ENCODE measurements at places on chromosomes 5 and 9.
A peak's percentile ranks its signal among the peaks of the same experiment; 100 is the strongest.

DNA sequence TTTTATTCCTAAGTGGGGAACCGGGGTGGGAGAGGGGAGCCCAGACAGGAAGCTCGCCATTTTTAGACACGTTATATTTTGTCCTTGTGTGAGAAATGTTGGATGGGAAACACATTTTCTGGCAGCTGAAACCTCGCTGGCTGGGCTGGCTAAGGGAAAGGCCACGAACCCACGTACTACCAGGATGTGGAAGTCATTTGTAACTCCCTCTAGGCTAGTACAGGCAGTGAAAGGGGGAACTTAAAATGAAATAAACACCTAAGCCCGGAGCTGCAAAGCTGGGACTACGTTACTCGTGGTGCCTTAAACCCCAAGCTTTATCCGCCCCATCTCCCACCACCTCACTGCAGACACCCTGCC is 42.5 kb downstream of the TMEM174 start:
- DNase-seq, result no peak

GRCh38 chr5:158320178-158320674 is 461.3 kb upstream of the CLINT1 start:
- DNase-seq, result no peak

DNA sequence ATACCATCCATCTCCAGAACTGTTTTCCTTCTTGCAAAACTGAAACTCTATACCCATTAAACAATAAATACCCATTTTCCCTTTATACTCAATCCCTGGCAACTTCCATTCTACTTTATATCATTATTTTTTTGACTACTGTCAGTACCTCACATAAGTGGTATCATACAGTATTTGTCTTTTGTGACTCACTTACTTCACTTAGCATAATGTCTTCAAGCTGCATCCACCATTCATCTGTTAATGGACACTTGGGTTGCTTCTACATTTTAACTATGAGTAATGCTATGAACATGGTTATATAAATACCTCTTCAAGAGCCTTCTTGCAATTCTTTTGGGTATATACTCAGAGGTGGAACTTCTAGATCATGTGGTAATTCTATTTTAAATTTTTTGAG is 11.6 kb upstream of the TYRP1 start:
- peak; percentile 40 for DNase-seq

GRCh38 chr5:138717399-138717798 is 35.8 kb upstream of the CTNNA1 start:
- DNase-seq, result no peak

DNA sequence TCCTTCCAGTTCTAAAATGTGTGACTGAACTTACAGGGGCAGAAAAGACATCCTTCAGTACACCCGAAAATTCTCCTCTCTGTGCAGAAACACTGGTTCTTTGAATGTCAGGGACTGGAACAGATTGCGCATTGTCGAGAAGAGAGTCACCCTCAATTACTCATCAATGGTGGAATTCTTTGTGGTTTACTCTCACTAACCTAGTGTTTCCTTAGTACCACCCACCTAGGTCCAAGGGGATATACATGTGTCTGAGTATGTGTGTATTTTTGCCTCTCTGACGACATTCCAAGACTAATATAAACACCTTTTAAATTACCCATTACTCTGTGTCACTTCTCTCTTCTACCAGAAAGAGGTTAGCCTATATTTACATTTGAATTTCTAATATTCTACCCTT is 660.8 kb downstream of the TLE1 start:
- peak; percentile 91 for DNase-seq

DNA sequence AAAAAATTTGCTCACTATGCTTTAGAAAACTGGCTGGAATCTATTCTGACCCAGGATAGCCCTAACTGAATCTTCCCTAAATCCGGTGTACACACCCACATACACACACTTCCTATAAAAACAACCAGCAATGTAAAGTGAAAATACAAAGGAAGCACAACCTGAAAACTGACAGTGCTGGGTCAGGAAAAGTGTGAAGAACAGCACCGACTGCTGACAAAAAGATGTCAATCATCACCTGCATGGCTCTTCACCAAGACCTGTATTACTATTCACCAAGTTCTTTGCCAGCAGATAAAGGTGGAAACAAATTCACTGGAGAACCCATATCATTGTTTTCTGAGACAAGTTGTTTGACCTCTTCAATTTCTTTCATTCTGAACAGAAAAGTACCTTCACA is 293.8 kb upstream of the GRAMD2B start:
- DNase-seq, result no peak

- no peak for DNase-seq
Observed at GRCh38 chr5:65553941-65554340, 9.0 kb downstream of the CENPK start.

DNA sequence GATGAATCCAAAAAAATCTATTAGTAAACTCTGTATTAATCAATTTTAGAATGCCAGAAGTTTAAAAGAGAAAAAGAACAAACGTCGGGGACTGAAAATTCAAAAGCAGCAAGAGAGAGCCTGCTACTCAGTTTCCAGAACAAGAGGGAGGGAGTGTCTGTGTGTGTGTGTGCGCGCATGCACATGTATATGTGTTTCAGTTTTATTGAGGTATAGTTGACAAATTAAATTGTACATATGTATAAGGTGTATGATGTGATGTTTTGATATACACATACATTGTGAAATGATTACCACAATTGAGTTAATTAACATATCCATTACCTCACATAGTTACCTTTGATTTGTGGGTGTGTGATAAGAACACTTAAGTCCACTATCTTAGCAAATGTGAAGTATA is 27.6 kb upstream of the GRAMD2B start:
- no peak for DNase-seq

DNA sequence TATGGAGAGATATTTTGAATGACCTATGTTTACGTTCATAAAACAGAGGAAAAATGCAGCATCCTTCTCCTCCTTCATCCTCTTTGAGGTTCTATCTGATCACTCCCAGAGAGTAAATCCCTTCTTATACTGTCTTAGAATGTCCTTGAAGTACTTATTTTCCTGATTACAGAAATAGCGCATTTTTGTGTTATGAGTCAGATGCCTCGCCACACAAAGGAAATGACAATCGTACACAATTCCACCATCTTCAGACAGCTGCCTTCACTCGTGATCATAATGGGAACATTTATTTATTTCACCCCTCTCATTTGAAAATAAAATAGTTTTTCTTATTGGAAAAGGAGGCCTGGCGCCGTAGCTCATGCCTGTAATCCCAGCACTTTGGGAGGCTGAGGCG is 2.4 kb upstream of the GLT6D1 start:
- no peak for DNase-seq

DNA sequence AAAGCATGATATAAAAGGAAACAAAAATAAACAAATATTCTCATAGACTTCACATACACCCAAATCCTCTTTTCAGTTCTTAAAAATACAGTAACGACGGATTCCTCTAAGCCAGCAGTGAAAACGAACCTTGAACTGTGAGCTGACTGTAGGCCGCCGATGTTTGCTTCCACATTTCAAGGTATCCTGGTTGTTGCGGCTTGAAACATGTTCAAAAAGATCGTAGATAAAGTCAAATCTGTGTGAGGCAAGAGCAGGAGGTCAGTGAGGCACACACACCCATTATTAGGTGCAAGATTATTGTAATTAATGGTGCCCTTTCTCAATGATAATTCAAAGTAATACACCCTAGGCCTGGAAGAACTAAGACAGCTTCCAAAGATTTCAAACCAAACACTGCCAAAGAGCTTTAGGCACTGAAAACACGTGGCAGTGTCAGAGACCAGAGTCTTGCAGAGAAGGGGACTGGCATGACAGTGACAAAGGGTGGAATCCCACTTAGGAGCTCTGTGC is 141.2 kb upstream of the RETREG1 start:
- no peak for DNase-seq

- DNase-seq, result no peak
Observed at GRCh38 chr9:129398961-129399633, 221.0 kb upstream of the IER5L start.

DNA sequence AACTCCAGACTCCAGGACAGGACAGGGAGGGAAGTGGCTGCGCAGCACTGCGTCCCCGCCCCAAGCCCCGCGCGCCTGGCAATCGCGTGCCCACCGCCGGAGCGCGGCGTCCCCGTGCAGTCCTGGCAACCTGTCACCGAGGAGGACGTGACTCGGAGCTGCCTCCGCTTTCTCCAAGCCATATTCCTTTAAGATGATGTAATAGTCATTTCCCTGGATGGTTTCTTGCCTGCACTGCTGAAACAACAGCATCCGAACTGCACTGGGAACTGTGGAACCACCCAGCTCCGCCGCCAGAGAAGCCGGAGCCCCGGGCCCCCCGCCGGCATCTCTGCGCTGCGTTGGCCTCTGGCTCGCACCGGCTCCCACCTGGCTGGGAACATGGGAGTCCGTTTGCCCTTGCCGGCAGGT is 34.5 kb downstream of the KCTD16 start:
- DNase-seq, result peak; percentile 72

DNA sequence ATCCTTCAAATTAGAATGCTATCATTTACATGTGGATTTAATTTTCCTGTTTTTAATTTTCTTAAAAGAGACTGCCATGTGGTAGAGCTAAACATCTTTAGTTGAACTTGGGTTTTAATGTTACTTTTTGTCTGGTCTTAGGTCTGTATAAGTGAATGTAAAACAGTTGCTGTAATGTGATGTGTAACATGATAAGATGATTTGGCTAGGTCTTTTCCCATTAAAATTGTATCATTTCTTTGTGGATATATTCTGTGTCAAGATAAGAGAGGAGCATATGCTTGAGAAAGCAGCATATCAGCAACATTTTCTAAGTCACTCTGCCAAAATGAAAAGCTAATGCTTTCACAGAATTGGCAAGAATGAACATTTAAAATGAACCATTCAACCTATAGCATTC is 18.5 kb downstream of the TMEM167A start:
- DNase-seq, result no peak

- DNase-seq, result no peak
Observed at GRCh38 chr5:151077419-151077818, 3.4 kb downstream of the TNIP1 start.

- no peak for DNase-seq
Observed at GRCh38 chr5:137624786-137625349, 111.0 kb downstream of the KLHL3 start.

DNA sequence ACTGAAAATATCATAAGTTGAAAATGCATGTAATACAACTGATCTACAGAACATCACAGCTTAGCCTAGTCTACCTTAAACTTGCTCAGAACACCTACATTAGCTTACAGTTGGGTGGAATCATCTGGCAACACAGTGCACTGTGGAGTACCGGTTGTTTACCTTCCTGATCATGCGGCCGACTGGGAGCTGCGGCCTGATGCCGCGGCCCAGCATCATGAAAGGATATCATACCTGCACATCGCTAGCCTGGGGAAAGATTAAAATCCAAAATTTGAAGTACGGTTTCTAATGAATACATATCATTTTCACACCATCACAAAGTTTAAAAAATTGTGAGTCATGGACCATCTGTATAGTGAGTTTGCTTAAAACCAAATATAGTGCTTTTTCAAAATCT is 1.8 kb downstream of the HACD4 start:
- DNase-seq, result no peak

GRCh38 chr5:174612686-174613085 is 111.7 kb upstream of the MSX2 start:
- peak; percentile 14 for DNase-seq

- no peak for DNase-seq
Observed at GRCh38 chr9:34490360-34490759, 31.8 kb downstream of the DNAI1 start.

GRCh38 chr5:88878976-88879375 is 4.0 kb downstream of the MEF2C start:
- peak; percentile 60 for DNase-seq

DNA sequence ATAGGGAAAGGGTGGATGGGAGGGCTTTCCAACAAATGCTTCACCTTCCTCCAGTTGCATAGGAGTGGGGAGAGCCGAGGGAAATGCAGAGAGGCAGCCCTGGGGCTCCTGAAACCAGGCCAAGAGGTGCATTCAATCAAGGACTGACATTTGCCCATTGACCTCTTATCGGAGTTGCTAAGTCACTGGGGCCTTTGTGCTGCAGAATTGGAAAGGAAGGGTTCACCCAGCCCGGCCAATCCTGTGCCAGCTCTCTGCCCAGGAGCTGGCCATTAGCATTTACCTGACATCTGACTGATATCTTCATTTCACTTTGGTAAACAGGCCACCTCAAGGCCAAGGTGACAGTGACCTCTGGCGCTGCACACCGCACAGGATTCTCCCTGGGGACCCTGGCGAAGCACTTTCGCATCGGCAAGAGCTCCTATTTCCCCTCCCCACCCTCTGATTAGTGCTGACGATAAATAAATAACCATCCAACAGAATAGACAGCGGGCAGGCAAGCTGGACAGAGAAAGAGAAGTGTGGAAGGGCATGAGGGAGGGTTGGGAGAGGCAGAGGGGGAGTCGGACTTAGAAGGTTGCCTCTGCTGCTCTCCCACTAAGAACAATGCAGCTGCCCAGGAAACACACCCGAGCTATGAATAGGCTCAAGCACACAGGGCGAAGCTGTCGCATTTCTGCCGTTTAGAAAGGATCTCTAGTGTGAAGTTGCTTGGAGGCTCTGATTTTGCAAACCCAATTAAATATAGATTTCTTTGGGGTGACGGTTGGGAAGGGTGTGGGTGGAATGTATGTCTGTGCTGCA is 57.0 kb upstream of the BOD1 start:
- no peak for DNase-seq

DNA sequence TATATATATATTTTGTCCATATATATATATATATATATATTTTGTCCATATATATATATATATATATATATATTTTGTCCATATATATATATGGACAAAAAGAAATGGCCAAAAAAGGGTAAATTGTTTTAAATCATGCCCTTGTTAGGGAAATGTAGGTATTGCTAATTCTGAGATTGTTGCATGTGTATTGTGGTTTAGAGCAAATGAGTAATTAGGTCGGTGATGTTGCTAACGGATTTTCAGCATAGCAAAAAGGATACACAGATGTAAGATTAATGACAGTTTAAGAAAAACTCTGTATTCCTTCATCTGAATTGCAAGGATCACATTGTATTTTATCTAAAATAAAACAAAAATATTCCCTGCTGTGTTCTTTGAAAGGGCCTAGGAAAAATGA is 40.2 kb downstream of the OSTF1 start:
- DNase-seq, result no peak

DNA sequence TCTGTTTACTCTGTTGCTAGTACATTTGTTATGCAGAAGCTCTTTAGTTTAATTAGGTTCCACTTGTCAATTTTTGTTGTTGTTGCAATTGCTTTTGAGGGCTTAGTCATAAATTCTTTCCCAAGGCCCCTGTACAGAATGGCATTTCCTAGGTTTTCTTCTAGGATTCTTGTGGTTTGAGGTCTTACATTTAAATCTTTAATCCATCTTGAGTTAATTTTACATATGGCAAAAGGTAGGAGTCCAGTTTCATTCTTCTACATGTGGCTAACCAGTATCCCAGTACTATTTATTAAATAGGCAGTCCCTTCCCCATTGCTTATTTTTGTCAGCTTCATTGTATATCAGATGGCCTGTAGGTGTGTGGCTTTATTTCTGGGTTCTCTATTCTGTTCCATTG is 792.4 kb downstream of the PTPRD start:
- no peak for DNase-seq

DNA sequence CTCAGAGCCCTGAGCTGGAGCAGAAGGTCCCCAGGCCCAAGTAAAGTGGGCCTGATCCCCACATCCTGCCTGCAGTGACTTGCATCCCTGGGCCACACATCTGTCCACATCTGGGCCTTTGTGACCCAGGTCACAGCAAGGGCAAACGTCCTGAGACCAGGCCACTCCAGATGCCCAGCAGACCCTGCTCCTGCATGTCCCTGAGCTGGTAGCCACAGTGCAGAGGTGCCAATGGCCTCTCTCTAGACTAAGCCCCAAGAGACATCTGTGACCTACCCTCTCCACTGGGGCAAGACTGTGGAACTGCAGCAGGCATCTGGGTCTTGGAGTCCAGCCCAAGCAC is 2.5 kb downstream of the FLT4 start:
- DNase-seq, result no peak

GRCh38 chr5:71740015-71740753 is 21.1 kb downstream of the CARTPT start:
- no peak for DNase-seq
